ENCODE measurements at places on chromosomes 1 and 21.

DNA sequence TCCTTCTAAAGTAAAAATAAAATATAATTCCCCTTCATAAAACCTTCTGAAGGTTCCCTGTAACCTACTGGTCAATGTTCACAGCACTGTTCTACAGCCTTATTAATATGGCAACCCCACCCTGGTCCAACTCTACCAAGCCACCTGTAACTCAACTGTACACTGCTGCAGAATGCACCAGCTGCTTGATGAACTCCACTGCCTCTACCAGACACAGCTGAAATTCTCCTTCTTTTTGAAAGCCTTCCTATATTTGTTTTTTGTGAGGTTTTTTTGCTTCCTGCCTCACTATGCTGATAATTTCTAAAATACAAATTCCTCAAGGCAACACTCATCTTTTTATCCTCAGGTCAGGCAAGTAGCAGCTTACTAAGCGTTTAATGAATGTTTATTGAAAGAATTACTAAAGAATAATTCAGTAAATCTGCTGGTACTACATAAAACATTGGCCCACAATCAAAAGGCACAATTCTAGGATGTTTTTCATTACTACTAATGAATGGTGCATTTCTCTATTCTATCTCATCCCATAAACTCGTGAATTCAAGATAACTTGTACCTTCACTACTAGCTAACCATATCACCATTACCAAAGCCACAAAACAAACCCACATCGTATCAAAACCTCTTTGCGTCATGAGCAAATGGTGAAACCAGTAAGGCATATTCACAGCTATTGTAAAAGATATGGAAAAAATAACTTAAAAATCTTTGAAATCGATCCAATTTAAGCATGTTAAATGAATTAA is 2.4 kb downstream of the SSX2IP start:
- DNase-seq: no peak

GRCh38 chr21:44057960-44058651 is 46.0 kb downstream of the TRAPPC10 start:
- no peak for DNase-seq

- no peak for DNase-seq
Measured at GRCh38 chr1:71438626-71439025, 357.8 kb upstream of the ZRANB2 start.

- no peak for DNase-seq
Measured at GRCh38 chr1:34163792-34164731, 968 bp downstream of the CSMD2 start.

GRCh38 chr1:81228926-81229325 is 571.8 kb upstream of the ADGRL2 start:
- no peak for DNase-seq

DNA sequence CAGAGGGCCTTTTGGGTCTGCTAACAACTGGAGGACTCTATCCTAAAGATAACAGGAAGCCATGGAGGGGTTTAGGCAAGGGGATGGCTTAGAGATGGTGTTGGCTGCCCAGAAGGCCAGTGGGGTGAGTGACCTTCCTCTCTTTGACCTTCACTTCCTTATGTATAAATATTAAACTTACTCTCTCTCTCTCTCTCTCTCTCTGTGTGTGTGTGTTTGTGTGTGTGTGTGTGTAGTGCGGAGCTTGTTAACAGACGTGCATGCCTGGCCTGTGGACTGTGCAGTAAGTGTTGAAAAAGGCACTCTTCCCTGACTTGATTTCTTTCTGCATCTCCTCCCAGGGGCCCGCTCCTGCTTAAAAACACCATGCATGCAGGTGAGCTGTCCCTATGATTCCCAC is 10.0 kb downstream of the MROH7 start:
- DNase-seq: no peak

GRCh38 chr1:225897595-225898514 is 8.9 kb upstream of the LEFTY1 start:
- no peak for DNase-seq

- no peak for DNase-seq
Measured at GRCh38 chr21:36545776-36546511, 66.0 kb upstream of the CLDN14 start.

DNA sequence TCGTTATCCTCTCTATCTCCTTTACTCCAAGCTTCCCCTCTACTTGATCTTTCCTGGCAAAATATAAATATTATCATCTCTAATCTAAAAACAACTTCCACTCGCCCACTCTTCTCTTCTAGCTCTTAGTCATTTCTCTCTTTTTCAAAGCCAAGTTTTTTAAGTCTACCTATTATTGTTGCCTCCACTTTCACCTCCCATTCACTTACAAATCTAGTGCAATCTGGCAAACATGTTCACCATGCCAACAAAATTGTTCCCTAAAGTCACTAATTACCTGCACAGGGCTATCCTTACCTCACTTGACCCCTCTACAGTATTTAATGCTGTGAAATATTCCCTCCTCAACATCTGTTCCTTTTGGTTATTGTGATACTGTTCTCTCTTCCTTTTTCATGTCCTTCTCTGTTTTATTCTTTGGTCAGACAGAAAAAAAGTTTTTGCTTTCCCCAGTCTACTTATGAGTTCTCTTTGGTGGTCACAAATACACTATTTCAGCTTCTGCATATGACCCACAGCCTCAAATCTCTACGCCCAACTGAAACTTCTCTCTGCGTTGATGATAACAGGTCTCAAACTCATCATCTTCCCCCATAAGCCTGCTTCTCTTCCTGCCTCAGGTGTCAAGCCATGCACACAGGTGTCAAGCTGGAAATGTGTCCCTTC is 31.9 kb upstream of the RAP1A start:
- DNase-seq: no peak

- DNase-seq: no peak
Measured at GRCh38 chr1:44890007-44890406, 47.0 kb upstream of the PTCH2 start.

- no peak for DNase-seq
Measured at GRCh38 chr1:1236176-1236763, 4.2 kb downstream of the B3GALT6 start.

DNA sequence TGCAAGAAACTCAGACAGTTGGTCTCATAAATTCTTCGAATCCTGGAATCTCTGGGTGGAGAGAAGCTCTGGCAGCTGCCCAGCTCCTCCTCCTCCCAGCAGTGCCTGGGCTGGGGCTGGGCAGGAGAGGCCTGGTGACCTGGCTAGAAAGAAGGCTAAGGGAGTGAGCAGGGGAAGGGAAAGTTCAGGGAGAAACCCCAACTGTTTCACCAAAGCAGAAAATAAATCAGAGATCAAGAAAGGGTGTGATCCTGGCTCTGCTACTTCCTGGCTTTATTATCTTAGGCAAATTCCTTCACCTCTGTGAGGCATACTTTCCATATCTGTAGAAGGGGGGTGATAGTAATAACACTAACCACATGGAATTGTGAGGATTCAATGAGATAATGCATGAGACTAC is 8.8 kb upstream of the COL16A1 start:
- peak; percentile 56 for DNase-seq

GRCh38 chr1:206805357-206805756 is 33.1 kb upstream of the IL10 start:
- no peak for DNase-seq

- DNase-seq: no peak
Measured at GRCh38 chr1:169859001-169859400, 34.7 kb downstream of the SCYL3 start.

GRCh38 chr21:26708223-26708800 is 135.2 kb upstream of the CYYR1 start:
- no peak for DNase-seq

- DNase-seq: no peak
Measured at GRCh38 chr1:81008293-81008692, 792.4 kb upstream of the ADGRL2 start.

DNA sequence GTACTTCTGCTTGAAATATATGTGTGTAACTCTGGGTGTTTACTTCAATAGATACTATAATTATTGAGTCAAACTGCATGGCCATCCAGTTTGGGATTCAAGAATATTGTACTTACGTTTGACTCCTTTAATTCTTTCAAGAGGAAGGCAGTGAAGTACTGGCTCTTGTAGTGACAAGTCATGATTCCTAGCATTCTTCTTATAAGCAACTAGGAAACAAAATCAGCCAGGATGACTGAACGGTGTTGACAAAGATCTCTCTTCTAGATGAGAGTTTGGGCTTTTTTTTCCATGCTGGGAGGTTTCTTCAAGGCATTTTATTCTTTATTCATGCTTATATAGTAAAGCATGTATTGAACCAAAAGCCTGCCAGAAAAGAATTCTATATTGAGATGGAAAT is 58.3 kb downstream of the CLEC20A start:
- no peak for DNase-seq

- no peak for DNase-seq
Measured at GRCh38 chr1:178060789-178061556, 32.9 kb upstream of the RASAL2 start.

GRCh38 chr1:194215448-194215847 is 1029.0 kb upstream of the B3GALT2 start:
- DNase-seq: no peak

GRCh38 chr1:33354707-33355316 is 33.9 kb upstream of the A3GALT2 start:
- DNase-seq: no peak

DNA sequence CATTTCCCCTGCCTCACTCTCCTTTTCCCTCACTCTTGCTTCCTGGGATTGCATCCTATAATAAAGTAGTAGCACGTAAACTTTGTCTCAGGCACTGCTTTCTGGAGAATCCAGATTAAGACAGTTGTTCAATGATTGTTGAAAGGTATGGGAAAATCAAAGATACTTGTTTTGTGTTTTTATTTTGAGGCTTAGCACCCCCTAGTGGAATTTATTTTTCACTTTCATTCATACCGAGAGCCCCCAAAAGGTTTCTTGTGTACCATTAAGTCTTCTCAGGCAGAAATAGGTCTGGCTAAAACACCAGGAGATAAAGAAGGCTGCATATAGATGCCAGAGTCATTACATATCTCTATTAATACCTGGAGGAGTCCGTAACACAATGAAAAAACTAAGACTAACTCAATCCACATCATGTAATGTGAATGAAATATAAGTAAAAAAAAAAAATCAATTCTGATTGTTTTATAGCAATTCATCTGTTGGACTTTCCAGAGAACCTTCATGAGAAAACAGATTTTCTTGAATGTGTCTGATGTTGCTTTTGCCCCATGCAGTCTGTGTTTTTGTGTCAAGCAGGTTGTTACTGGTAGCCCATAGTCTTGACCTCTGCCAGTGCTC is 103.5 kb downstream of the RPE65 start:
- peak; percentile 18 for DNase-seq

- DNase-seq: no peak
Measured at GRCh38 chr1:119083980-119084379, 56.5 kb downstream of the WARS2 start.

- no peak for DNase-seq
Measured at GRCh38 chr1:18635070-18635577, 4.5 kb downstream of the PAX7 start.

DNA sequence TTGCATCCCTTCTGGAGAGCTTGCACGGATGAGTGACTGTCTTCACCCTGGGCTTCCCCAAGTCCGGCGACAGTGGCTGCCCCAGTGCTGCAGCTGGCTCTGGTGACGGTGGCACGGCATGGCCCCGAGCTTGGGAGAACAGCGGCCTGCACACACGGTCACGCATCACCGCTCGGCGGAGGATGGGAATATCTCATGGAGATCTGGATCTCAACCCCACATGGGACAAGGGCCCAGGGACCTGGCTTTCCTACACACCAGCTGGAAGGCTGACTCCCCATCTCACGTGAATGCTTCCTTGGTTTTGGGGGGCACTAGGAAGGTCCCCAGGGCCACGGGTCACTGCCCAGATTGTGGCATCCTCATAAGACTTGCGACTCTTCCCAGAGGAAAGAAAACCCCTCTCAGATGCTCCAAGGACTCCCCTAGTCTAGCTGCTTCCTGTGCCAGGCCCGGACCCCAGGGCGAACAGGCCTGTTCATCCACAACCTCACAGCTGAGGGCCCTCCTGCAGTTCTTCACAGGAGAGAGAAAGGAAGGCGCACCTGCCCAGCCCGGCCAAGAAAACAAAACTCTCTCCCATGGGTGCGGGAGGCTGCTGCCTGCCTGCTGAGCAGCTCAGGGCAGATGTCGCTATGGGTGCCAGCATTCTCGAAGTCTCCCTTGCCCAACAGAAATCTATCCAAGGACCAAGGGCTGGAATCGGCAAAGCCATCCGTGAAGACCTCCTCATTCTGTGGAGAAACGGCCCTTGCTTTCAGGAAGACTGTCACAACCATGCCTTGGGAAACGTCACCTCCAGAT is 9.9 kb downstream of the CFAP410 start:
- no peak for DNase-seq

- no peak for DNase-seq
Measured at GRCh38 chr1:63628607-63629006, 35.4 kb downstream of the PGM1 start.

GRCh38 chr1:228944935-228945371 is 209.7 kb downstream of the RHOU start:
- DNase-seq: peak; percentile 26
